Neural cell (in vitro differentiated cells): ENCODE measurements at places on chromosomes 11 and 22. TPM values are rescaled to one million over a fixed set of nuclear protein-coding genes. Genes with fewer than 3 reads are reported as not detected.

PRR5L gene
- polyA plus RNA-seq: 0.22 TPM in 1 of 2 replicates, not detected in the other

NXPE4 gene
- not detected in 2 replicates for polyA plus RNA-seq

TMA7B gene
- polyA plus RNA-seq: not detected in 2 replicates

ARHGAP32 gene
- polyA plus RNA-seq: 12.0 and 15.6 TPM in 2 replicates

HBE1 gene
- not detected in 2 replicates for polyA plus RNA-seq

C11orf68 gene
- polyA plus RNA-seq: 13.3 and 20.4 TPM in 2 replicates

PNPLA5 gene
- not detected in 2 replicates for polyA plus RNA-seq

SUN2 gene
- 156 and 172 TPM in 2 replicates for polyA plus RNA-seq

TNNT3 gene
- polyA plus RNA-seq: not detected in 2 replicates

CENPM gene
- 1.7 and 2.1 TPM in 2 replicates for polyA plus RNA-seq

OR2AT4 gene
- polyA plus RNA-seq: not detected in 2 replicates

SHANK3 gene
- 5.5 and 6.3 TPM in 2 replicates for polyA plus RNA-seq

LRRC56 gene
- 0.76 and 1.3 TPM in 2 replicates for polyA plus RNA-seq

OR52I1 gene
- not detected in 2 replicates for polyA plus RNA-seq

SYCE3 gene
- not detected in 2 replicates for polyA plus RNA-seq

SOX10 gene
- polyA plus RNA-seq: not detected in 2 replicates

CRACR2B gene
- 1.2 and 6.5 TPM in 2 replicates for polyA plus RNA-seq

IFITM10 gene
- 0.50 and 1.1 TPM in 2 replicates for polyA plus RNA-seq

TRIM51 gene
- not detected in 2 replicates for polyA plus RNA-seq

CHADL gene
- polyA plus RNA-seq: 0.22 TPM in 1 of 2 replicates, not detected in the other

TAGLN gene
- polyA plus RNA-seq: 15.7 and 22.9 TPM in 2 replicates

CRY2 gene
- polyA plus RNA-seq: 27.8 and 35.1 TPM in 2 replicates

APOBEC3B gene
- not detected in 2 replicates for polyA plus RNA-seq

SLC29A2 gene
- polyA plus RNA-seq: 1.7 and 2.2 TPM in 2 replicates

KRTAP5-11 gene
- not detected in 2 replicates for polyA plus RNA-seq

MMP11 gene
- 9.3 and 12.2 TPM in 2 replicates for polyA plus RNA-seq

ZP1 gene
- 0.62 and 1.5 TPM in 2 replicates for polyA plus RNA-seq
